Stimulated activated CD8-positive, alpha-beta memory T cell treated with anti-CD3 and anti-CD28 coated beads, Interleukin-7, amount 100 ng/mL, for 1 hour (primary cell): ENCODE measurements at places on chromosomes 16 and 17.

- no peak for DNase-seq
These were observed 813 bp upstream of the THAP11 start for GRCh38 chr16:67841198-67841815.

DNA sequence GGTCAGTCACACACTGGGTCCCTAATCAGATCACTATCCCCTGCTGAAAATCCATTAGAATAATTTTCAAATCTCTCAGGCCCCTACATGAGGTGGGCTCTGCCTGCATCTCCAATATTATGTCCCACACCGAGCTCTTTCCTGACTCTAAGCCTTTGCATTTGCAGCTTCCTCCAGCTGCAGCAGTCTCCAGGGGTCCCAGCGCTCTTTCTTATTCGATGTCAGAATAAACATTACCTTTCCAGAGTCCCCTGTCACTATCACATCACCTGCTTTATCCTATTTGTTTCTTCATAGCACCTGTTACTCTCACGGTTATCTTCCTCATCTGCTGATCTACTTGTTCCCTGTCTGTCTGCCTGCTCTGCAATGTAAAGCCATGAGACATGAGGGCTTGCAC lies 57.3 kb upstream of the MON1B start:
- DNase-seq: no peak

DNA sequence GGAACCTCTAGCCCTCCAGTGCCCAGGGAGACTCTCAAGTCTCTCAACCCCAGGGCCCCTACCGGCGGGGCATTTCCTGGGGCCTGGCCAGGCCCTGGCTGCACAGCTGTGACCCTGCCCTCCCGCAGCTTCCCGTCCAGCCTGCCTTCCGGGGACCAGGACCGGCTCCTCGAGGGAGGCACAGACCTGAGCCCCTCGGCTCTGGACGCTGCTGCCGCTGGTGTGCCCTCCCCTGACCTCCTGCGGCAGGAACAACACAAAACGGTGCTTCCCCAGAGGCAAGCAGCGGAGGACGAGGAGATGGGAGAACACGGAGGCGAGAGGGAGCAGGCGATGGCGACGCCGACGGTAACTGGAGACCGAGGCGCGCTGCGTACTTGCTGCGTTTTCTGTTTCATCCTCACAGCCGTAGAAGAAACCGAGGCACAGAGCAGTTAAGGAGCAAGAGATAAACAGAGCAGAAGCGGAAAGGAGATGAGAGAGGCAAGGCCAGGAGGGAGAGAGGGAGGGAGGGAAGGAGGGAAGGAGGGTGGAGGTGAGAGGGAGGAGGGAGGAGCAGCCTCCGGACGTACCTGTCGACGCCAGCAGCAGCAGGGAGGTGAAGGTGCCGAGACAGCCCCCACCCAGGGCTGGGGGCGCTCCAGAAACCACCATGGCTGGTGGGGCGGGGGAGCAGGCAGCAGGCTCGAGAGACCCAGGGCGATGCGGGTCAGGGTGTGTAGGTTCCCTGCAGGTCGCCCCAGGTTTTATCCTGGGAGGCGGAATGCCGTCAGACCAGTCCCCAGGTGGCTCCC lies at the start of gene PRSS22:
TSS of gene PRSS22 (minus strand) at position 720 of the 794 bp plus-strand sequence. CDS start at position 654, 66 bp downstream.
- no peak for DNase-seq

- DNase-seq: no peak
These were observed 94.0 kb upstream of the SALL1 start for GRCh38 chr16:51244887-51245657.

GRCh38 chr17:33651686-33652085 lies 358.6 kb upstream of the ASIC2 start:
- no peak for DNase-seq

DNA sequence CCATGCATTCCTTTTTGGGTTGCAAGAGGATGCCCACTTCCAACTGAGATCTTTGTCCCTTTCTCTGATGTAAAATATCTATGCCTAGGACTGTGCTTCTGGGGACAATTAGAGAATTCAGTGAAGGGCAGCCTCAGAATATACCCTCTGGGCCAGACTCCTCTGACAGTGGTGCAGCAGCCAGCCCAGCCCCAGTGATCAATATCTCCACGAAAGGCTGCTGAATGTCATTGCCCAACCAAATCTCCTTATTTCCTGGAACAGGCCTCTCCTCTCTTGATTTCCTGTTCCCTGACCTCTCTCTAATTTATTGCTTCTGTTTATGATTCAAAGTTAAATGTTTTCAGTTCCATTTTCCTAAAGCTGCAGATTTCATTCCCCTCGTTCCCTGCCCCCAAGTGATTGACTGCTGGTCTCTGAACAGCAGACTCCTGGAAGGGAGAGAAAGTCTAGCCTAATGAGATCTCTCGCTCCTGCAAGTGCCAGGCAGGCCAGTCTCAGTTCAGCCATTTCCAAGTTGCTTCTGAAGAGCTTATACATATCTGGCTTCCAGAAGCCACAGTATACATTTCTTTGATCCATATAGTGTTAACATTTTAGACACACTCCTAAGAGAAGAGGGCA lies 104.4 kb upstream of the SALL1 start:
- DNase-seq: no peak
